CD4-positive, alpha-beta T cell treated with Interleukin-1 beta for 1 hour (primary cell): ENCODE measurements at places on chromosomes 6 and 20.
A peak's percentile ranks its signal among the peaks of the same experiment; 100 is the strongest.

GRCh38 chr6:9515633-9516606 lies 899.0 kb downstream of the TFAP2A start:
- no peak for DNase-seq

DNA sequence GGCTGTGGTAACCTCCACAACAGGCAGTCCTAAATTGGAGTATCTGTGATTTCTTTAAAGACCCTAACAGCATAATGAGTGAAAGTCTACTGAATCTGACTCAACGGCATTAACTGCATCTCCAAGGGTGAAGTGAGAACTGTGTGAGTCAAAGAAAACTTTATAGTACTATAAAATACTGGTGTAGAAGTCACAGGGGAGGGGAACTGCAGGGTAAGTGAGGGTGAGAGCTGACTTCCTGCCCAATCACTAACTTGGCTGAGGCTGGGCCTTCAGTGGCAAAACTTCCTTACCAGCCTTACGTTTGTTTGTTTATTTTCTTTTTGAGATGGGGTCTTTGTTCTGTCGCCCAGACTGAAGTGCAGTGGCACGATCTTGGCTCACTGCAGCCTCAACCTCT lies 109.8 kb downstream of the PTPRK start:
- DNase-seq: no peak

DNA sequence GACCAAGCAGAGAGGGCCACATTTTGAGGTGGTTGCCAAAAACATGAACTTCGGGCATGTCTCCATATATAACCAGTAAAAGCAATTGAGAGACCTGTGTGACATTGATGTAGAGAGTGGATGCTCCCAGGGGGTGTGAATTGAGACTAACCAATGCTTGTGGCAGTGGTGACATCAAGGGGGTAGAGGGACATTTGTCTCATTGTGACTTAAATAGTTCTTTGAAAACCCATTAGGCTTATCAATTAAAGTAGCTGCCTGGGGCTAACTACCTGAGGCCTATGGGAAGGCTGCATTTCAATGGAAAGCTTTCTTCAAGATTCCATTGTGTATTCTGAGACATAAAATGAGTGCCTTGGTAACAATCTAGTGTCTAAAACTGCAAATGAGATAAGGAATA lies 82.1 kb upstream of the FABP7 start:
- DNase-seq: no peak

DNA sequence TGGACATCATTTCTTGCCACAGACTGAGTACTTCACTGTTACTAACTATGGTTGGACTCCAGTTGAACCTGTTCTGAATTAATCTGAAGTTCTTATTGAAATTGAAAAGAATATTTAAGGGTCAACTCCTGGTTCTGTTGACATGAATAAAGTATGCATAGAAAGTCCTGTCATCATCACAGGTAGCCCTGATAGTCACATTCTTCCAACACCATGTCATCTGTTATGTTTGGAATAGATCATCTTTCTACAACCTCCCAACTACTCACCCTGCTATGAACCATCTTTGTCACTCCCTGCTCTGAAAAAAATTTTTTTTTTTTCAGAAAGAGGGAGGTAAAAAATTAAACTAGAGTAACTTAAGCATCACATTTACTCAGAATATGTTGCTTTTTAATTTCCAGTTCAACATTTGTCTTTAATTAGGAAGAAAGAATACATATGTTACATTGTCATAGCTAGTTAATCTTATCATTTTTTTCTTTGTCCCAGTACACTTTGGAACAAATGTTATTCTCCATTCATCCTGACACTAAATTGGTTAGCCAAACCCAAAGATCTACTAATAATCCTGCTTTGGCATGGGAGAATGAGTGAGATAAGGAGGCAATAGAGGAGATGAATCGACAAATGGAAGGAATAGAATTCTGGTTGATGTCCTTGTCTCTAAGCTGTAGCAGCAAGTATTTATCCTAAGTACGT lies 775.1 kb upstream of the NRSN1 start:
- DNase-seq: no peak

GRCh38 chr6:134105940-134106339 lies 53.5 kb upstream of the SLC2A12 start:
- no peak for DNase-seq

DNA sequence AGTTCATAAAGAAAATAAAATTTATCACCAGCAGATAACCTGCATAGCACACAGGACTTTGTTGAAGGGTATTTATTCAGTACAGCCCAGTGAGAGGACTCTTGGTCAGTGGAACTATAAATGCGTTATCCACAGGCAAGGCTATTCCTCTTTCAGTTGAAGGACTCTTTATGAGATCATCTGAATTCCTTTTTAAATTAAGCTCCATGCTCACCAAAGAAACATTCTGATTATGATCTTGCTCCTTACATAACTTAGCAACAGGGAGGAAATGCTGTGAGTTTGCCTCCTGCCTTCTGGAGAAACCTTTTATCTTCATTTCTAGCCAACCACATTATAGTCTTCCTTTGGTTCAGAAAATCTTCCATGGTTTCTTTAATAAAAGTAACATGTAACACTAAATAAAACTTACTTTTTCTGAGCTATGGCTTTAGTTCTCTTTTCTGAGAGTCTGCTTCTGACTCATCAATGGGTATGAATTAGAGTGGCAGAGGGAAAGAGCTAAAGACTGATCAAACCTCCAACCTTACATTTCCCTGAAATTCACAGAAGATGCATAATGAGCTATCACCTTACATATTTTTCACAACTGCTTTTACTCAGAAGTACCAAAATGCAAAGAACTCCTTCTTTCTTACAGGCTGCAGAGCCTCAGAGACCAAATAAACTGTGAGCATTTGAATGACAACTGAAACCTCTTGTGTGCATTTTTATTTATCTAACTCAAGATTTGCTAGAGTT lies 267.2 kb downstream of the ADGRG6 start:
- DNase-seq: no peak

DNA sequence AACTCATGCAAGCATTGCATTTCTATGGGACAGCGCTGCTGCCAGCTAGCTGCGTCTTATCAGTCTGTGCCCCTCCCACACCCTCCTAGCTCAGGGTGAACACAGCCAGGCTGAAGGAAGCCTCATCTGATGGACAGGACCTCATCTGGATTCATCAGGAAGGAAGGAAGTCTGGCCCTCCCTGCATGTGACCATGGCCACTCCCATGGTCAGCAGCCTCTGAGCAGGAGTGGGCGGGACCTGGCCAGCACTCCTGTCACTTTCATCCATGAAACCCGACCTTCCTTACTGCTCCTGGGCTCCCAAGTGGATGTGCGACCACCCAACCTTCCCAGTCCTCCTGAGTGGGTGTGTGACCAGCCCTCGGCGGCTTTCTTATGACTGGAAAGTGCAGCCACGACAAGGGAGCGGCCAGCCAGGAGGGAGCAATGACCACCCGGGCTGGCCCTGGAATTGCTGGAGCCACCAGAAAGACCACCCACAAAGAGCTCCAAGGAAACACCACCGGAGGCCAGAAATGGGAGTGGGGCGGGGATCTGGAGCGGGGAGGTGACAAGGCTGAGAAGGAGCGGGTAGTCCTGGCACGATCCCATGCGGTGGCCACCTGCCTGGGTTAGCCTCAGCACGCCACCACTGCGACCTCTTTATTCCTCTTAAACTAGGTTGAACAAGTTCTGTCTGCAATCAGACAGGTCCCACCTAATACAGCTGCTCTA lies 241.2 kb downstream of the TTLL2 start:
- no peak for DNase-seq

DNA sequence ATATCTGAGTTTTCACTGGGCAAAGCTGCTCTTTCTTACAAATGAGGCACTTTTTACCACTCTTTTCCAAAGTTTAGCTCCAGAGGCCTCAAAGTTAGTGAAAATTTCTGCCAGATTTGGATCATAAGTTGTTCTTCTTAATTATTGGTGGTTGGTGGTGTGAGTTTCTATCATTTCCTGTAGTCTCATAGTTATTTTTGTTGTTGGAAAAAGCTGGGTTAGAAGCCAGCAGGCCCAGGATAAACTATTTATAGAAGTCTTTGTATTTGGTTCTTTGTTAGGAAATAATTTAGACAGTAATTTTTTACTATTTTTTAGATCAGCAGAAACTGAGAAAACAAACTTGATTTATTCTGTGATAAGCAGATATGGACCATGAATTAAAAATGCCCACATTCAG lies 10.6 kb downstream of the PFDN4 start:
- no peak for DNase-seq

DNA sequence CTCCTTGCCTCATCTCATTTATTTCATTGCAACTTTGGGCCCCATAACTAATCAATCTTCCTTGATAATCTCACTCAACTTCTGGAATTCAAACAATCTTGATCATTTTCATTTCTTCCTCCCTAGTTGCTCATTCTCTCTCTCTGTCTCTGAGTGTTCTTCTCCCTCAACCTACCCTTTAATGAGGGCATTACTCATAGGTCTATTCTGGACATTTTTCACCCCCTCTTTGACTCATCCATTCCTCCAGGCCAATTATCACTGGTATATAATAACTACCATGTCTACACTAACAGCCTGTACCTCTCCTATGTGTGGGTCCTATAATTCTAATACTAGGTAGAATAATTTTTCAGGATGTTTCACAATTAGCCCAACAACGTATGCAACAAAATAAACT lies 78.8 kb downstream of the COL21A1 start:
- no peak for DNase-seq

GRCh38 chr6:151705993-151706733 lies 101.3 kb upstream of the ESR1 start:
- DNase-seq: no peak

- peak; percentile 21 for DNase-seq
Measured at GRCh38 chr20:25047766-25048165, 10.2 kb downstream of the ACSS1 start.

- peak; percentile 28 for DNase-seq
Measured at GRCh38 chr6:139030228-139030963, 1.9 kb downstream of the ABRACL start.

DNA sequence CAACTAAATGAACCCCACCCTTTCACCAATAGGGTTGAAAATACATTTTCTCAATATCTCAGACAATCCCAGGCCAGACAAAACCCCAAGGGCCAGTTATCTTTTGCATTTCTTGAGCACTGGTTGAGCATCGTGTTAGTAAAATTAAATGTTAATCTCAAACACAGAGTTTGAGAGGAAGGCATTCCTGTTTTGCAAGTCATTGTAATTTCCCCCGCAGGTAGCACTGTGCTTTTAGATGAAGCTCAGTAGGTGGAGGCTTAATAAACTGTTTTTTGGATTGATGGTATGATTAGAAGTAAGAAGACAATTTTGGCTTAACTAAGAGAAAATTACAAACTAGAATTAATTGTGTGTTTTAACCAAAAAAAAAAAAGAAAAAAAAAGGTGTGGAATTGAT lies 998.6 kb upstream of the FLRT3 start:
- DNase-seq: no peak

DNA sequence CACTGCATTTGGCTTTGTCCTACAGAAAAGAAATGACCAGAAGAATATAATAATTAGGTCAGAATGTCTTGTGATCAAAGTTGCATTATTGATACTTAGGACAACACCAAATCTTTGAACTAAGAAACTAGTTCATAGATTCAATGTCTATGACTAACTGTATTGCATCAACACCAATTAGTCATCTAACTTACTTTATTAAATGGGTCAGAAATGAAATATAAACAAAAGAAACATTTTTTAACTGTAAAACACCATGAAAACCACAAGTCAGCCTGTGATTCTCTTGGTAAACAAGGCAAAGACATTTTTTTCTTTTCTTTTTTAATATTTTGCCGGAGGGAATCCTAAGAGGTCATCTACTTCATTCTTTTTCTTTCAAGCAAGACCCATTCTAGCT lies 114.1 kb upstream of the HDDC2 start:
- no peak for DNase-seq

DNA sequence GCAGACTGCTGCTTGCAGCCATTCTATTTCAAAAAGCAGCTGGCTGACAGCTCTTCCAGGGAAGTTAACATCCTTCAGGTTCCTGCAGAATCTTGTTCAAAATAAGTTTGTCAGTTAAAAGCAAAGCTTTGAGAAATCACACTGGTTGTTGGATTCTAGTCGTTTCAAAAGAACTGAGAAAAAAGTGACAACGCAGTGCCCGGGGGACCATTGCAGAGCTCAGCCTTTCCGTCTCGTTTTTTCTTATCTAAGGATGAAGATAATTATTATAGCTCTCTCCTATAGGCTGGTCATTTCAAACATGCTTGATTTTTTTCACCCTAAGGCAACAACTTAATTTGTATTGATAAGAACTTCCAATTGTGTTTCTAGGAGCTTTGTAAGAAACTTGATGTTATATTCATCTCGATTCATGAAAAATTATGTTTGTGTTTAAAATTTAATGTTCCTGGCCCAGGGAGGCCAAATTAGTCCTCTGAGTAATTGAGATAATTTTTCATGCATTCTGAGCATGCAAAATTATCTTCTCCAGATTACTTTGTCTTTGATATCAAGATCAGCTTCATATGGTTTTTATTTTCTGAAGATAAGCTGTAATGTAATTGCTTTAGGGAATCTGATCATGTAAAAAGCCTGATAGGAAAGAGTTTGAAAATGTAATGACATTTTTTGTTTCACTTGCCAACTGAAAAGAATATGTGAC lies 58.4 kb downstream of the SNAP25 start:
- no peak for DNase-seq

GRCh38 chr20:63756648-63756991 lies 17.0 kb downstream of the SLC2A4RG start:
- DNase-seq: peak; percentile 26

DNA sequence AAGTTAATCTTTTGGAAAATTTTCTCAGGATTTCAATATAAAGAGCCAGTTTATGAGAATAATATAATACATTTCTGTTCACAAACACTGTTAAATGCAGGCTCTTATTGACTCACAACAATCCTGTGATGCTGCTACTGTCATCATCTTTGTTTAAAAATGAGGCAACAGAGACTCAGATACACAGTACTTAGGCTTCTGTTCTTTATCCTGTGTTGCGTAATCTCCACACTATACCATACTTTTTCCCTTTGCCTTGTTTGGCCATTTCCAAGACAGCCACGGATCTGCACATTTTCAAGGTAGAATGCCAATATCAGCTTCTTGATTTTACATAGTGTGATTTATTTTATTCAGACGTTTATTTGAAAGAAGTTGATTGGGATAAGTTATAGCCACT lies 699.0 kb upstream of the CITED2 start:
- no peak for DNase-seq

- no peak for DNase-seq
Measured at GRCh38 chr6:158687506-158687905, 37.7 kb downstream of the SYTL3 start.

DNA sequence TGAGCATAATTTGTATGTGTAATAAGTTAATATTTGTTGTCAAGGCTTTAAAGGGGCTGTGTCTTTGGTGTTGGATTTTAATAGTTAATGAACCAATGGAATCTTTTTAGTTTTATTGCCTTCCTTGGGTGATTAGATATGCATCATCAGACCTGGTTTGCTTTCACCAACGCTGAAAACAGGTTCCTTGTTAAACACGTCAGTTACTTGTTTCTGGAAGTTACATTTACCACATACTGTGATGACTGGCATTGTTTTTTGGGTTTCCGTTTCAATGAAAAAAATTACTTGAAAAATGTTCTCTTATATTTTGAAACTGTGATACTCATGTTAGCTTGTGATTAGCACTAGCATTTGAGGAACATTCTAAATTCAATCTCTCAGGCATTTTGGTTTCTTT lies 58.6 kb upstream of the RNF144B start:
- DNase-seq: no peak
